ENCODE measurements at places on chromosomes 7 and 10.

DNA sequence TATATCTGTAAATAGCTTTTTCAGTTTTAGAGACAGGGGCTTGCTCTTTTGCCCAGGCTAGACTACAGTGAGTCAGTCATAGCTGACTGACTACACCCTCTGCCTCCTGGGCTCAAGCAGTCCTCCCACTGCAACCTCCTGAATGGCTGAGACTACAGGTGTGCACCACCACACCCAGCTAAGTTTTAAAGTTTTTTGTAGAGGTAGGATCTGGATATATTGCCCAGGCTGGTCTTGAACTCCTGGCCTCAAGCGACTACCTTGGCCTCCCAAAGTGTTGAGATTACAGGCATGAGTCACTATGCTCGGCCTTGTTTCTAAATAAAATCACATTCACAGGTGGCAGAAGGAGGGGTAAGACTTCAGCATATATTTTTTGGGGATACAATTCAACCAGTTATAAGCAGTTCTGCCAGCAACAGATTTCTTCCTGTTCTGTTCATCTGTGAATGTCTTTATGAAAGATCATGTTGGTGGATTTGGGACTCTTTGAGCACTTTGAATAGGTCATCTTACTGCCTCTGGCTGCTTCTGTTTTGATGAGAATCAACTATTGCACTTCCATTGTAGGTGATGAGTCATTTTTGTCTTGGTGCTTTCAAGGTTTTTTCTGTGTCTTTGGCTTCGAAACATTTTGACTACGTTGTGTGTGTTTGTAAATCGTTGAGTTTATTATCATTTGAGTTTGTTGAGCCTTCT, 15.7 kb downstream of the RBM33 start:
- no peak for DNase-seq

DNA sequence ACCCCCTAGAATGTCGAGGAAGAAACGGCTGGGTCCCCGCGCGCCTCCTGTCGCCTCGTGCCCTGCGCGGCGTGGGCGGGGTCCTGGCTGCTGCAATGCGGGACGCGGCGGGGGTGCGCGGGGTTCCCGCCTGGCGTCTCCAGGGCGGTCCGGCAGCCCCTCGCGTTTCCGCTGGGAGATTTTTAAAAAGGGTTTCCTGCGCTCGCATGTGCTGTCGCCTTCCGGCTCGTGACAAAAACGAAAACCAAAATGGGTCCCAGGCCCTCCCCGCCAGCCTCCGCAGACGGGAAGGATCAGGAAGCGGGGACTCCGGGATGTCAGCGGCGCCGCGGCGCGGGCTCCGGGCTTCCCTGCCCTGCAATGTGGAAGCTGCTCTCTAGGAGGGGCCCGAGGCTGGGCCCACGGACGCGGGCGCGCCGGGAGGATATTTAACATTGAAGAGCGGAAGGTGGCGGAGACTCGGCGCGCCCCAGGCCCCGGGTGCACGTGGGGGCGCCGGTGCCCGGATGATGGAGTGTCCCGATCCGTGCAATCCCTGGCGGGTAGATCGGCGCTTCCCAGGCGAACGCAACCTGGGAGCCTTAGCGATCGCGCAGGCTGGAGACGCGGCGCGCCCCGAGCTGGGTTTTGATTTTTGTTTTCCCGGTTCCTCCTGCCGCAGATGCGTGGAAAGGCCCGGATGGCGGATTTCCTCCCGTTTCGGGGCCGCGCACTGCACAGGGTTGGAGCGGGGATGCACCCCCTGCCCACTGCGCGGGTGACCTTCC, 1.0 kb downstream of the PFKP start:
- DNase-seq, result no peak

- no peak for DNase-seq
Observed at GRCh38 chr10:16907687-16908086, 90.5 kb upstream of the RSU1 start.

GRCh38 chr10:75403939-75404814, 2.6 kb upstream of the ZNF503 start:
- peak; percentile 42 for DNase-seq

GRCh38 chr10:27687326-27687725, 58.3 kb downstream of the MKX start:
- no peak for DNase-seq

GRCh38 chr7:124686543-124687171, 78.9 kb downstream of the GPR37 start:
- DNase-seq, result no peak

DNA sequence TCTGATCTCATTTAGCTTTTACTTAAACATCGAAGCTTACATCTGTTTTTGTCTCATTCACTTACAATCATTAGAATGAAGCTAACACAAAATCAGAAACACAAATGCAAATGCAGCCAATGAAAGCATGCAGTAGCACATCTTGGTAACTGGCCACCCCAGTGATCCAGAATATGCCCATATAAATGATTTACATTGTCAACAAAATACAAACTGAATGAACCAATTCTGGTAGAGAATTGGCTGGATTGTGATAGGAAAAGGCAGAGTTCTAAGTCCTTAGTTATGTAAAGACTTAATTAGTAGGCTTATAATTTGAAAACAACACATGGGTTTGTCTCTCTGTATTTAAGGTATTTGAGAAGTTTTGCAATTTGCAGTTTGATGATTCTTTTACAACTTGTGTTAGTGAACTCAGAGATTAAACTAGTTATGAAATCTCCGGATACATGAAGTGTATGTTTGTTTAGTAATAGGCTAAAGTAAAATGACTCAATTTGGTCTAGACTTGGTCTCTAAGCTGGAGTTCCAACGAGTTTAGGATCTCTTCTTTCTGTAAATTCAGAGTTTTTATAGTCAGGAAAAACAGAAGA, 21.2 kb downstream of the TECTB start:
- no peak for DNase-seq

- DNase-seq, result no peak
Observed at GRCh38 chr10:114682532-114682931, 24.5 kb upstream of the ABLIM1 start.

GRCh38 chr7:17084166-17084475, 202.3 kb upstream of the AGR3 start:
- no peak for DNase-seq

DNA sequence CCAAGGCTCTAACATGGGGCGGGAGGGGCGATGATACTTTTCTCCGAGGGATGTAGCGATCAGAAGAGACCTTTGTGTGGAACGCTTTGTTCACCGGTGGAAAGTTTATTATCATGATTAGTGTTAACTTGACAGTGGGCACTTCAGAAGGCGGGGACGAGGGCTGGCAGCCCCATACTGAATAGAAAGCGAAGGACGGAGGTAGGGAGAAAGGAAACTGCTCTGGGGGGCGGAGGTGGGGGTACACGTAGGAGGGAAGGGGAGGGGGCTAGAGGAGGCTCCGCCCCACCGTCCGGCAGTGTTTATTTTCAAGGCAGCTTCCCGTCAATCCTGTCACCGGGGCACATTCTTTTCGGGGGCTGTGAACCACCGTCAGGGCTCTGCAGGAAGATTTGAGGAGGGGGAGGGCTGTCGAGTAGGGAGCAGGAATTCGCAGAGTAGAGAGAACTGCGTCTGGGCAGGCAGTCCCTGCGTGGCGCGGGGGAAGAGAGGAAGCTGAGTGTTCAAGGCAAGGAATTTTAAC, 9.4 kb upstream of the NKX2-3 start:
- DNase-seq, result no peak

DNA sequence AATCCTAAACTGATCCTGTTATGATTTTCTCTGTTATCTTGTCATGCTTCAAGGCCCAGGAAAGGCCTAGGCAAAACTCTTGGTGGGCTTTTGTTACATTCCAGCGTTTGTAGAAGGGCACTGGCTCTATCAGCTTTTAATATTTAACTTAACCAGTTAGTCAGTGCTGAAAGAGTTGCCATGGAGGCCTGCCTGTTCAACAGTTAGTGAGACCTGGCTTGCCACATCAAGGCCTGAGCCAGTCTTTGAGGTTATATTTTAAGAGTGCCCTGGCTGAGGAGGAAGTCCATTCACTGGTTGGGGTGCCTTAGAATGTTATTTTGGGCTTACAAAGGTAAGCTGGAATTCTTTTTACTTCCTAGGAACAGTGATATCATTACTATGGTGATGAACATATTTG, 144.1 kb upstream of the NRG3 start:
- DNase-seq, result no peak

GRCh38 chr10:50604049-50604640, 19.6 kb downstream of the SGMS1 start:
- no peak for DNase-seq

DNA sequence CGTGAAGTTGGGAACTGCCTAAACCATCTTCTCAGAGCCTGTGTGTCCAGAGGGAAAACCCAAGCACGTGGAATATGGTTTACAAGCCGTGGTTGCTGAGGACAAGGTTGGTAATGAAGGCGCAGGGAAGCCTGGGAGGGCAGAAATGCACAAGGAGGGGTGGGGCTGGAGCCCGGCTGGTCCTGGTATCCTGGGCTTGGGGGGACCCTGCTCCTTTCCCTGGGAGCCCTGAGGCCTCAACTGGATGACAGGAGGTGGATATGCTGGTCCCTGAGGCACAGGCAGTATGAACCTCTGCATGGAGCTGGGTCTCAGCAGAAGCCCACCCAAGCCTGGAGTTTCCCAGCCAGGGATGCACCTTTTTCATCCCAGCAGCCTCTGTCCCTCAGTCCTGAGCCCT, 80.3 kb upstream of the RET start:
- DNase-seq, result no peak

DNA sequence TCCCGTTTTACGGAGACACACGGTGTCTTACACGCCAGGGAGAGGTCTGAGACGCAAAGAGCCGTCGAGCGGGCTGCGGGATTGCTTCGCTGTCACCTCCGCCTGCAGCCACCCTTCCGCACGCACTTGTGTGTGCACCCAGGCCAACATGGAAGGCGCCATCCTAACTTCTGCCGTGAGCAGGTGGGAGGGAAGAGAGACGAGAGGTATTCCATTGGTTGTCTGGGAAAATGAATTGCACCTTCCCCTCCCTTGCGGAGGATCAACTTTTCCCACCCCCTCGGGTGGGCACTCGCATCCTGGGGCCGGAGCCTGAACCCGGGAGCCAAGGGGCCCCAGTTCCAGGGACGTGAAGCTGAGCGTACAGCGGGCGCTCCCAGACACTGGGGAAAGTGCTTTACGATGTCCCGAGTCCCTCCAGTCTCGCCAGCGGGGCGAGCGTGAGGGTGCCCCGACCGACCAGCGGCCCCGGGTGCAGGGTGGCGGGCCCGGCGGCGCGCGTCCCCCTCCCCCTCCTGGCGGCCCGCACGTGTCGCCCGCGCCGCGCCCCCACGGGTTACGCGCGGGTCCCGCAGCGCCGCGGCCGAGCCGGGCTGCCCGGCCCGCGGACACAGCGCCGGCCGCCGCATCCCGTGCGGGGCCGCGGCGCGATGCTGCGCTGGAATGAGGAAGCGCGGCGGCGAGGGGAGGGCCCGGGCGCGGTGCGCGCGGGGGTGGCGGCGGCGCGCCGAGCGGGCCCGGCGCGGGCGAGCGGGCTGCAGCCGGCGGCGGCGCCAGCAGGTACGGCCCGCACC, 984 bp upstream of the IKZF1 start:
- no peak for DNase-seq

- no peak for DNase-seq
Observed at GRCh38 chr10:72688208-72688651, 3.7 kb upstream of the MCU start.

GRCh38 chr10:44511166-44511565, 126.3 kb upstream of the CXCL12 start:
- no peak for DNase-seq

DNA sequence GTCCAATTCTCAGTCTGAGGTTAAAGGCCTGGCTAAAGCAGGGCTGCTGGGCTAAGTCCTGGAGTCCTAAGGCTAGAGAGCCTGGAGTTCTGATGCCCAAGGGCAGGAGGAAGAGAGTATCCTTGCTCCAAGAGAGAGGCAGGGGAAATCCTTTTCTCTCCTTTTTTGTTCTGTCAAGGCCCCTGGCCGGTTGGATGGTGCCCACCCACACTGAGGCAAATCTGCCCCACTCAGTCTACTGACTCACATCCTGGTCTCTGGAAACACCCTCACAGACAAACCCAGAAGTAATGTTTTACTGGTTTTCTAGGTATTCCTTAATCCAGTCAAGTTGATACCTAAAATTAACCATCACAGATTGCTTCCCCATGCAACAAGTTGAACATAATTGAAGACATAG, 23.0 kb downstream of the ZNF518A start:
- no peak for DNase-seq

DNA sequence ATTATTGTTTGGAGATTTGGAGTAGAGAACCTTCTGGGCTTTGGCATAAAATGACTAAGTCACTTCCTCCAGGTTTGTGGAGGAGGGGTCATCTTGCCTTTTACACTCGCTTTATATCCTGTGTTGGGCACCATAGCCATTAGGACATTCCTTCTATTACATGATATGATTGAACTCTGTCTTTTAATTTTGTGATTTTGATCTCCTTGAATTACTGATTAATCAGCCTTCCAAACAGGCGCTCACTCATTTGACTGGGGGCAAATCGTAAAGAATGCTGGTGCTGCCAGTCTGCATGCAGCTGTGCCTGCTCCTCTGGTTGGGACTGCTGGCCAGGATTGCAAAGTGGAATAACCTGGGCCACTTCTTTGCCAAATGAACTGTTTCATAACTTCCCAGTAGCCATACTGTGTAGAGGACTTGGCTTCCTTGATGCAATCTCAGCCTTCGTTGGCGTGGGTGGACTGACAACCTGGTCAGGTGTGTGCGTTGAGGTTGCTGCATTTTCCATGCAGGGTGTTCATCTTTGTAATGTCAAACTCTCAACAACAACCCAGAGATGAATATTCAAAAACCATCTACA, 65.9 kb upstream of the RAB11FIP2 start:
- no peak for DNase-seq

- no peak for DNase-seq
Observed at GRCh38 chr7:66933469-66933868, 12.4 kb downstream of the TMEM248 start.

DNA sequence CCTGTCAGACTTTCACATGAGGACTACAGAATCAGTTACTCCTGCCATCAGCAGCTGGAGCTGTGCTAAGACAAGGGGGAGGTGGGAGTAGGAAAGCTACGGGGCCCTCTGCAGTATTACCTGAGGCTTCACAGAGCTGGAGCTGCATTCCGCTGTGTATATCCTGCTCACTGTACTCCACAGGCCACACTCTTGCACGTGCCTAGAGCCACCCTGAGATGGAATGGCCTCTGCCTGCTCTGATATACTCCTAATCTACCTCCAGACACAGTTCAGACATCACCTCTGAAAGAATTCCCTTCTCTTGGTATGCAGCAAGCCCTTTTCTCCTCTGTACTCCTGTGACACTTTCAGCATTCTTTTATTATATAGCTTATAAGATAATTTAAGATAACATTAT, 34.8 kb downstream of the TRDMT1 start:
- no peak for DNase-seq

DNA sequence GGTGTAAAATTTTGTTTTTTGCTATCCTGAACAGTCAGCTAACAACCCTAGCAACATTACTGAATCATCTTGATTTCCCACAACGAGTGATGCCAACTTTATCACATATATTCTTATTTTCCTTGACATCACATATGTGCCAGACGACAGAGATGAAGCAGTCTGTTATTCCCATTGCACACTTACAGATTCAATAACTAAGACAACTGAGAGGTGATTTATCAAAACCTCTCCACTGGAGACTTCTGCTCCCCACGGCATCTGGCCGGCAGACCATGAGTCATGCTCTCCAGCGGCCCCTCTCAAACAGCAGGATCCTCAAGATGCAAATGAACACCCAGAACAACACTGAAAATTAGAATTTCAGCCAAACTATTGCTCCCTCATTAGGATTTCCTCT, 57.1 kb downstream of the AMPH start:
- no peak for DNase-seq
